ENCODE measurements at places on chromosomes 12 and 14. TPM values are rescaled to one million over a fixed set of nuclear protein-coding genes. Genes with fewer than 3 reads are reported as not detected.
A peak's percentile ranks its signal among the peaks of the same experiment; 100 is the strongest.

DNA sequence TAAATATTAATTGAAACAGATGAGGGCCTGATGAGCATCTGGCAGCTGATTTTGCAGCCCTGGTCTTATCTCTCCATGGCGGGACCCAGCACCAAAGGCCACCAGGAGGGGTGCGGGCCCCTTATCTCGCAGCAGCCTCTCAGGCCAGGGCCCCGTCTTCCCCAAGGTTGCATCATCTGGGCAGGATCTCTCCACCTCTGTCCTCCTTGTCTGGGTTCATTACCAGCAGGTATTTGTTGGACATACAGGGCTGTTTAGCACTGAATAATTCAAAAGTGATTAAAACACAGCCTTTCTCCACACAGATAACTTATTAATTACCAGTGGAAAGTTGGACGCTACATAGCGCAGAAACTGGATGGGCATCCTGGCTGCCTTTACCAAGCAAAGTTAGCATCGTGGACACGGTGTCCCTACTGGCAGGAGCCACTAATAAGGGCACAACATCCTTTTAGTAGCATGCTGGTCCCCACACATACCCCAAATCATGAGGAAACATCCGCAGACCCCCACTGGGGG is 25.8 kb downstream of the TMEM120B start:
- DNase-seq = no peak

GRCh38 chr12:78562368-78563205 is 302.0 kb upstream of the SYT1 start:
- peak; percentile 30 for DNase-seq

DNA sequence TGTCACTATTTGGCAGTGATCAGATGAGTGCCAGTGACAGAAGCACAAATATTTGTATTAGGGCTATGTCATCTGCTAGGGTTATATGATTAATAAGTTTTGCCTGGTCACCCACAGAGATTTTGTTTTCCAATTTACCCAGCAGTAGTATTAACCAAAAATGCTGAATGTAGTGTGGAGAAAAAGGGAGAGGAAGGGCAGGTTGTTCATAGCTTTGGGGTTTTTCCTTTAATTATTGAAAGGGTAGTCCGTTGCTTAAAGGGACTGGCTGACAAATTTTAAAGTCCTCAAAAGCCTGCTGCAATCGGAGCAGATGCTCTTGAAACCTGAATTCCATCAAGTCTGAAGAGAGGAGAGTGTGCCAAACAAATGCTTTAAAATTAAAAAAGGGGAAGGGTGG is 237.9 kb upstream of the CCDC196 start:
- no peak for DNase-seq

Gene RAB35
- 37.1 TPM for total RNA-seq

GRCh38 chr14:99601361-99601831 is 2.6 kb downstream of the CCDC85C start:
- no peak for DNase-seq

- no peak for DNase-seq
These were observed 174.9 kb upstream of the RPH3A start for GRCh38 chr12:112616469-112617152.

GRCh38 chr12:101749657-101750056 is 10.4 kb upstream of the SYCP3 start:
- DNase-seq = no peak

GRCh38 chr14:78399316-78399889 is 229.2 kb downstream of the NRXN3 start:
- DNase-seq = peak; percentile 42

DNA sequence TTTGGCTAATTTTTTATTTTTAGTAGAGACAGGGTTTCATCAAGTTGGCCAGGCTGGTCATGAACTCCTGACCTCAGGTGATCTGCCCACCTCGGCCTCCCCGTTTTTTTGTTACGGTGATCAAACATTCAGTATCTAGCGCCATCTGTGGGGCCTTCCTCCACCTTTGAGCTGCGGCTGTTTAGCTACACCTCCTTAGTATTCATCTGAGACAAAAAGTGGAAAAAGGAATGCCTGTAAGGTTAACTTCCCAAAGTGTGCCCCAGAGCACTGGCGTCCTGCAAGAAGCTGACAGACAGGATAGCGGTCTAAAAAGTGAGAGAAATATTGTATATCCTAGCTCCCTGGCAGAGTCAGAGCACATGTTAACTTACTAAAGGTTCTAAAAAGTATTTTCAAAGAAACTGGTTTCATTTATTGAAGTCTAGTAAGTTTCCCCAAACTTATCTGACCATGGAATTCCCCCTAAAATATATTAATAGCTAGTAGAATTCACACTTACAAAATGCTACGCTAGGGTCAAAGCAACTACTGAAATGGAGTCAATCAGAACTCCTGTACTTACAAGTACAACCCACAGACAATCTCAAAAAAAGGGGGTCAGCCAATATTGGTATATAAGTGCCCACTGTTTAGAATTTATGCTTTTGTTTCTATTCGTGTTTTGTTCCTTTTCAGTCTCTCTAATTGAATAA is 59.1 kb downstream of the DUSP16 start:
- no peak for DNase-seq

Gene KLRF2
- total RNA-seq = not detected

DNA sequence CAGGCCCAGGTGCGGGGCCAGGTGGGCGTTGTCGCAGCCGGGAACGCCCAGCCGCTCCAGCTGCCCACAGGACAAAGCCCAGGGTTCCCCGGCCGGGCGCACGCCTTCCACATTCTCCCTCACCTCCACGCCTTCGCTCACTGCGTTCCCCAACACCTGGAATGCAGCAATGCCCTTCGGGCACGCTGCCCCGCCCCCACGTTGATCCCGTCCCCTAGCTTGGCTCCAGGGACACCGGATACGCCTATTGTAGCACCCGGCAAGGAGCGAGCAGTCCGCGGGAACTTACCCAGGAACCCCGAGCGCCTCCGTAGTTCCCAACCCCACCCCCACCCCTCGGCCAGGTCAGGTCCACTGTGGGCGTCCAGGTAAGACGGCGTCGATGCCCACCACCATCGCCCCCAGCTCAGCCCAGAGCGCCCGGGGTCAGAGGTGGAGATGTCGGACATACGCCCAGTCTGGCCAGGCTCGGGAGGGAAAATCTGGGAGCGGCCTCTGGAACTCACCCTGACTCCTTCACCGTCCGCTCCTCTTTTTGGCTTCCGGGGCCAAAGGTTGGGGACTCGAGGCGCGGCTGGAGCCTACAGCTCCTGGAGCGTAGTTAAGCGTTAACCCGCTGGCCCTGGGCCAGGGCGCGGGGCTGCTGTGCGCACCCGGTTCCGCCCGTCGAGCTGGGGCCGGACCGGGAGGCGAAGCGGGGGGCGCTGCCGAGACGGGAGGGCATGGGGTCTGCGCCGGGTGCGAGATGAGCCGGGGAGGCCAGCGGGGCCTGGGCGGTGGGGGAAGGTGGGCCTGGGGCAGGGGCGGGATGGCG is 594 bp upstream of the CEP170B start:
- peak; percentile 40 for DNase-seq

All from GM23248 (cell line).